ENCODE measurements at places on chromosomes 4 and X.
A peak's percentile ranks its signal among the peaks of the same experiment; 100 is the strongest.

GRCh38 chrX:2782171-2782570 is 30.3 kb downstream of the XG start:
- DNase-seq = no peak

DNA sequence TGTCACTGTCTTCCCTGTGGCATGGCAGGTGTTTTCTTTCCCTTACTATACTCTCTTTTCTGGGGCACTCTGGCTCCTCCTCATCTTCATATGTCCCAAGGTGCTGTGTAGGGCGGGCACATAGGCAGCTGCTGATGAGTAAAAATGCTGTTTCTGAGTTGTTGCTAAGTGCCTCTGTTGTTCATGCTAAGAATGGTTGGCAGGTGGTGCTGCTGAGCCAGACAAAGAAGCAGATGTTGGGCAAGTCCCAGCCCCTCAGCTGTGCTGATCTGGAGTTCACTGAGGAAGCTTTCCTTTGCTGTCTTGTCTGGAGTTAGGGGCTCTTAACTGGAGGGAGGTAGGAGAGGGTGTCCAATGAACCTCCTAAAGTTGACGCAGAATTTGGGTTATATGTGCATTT is 40.6 kb downstream of the HADH start:
- DNase-seq = peak; percentile 55

- DNase-seq = no peak
Observed at GRCh38 chr4:110508827-110509710, 33.1 kb downstream of the ENPEP start.

- DNase-seq = no peak
Observed at GRCh38 chrX:88604433-88605221, 142.4 kb upstream of the CPXCR1 start.

DNA sequence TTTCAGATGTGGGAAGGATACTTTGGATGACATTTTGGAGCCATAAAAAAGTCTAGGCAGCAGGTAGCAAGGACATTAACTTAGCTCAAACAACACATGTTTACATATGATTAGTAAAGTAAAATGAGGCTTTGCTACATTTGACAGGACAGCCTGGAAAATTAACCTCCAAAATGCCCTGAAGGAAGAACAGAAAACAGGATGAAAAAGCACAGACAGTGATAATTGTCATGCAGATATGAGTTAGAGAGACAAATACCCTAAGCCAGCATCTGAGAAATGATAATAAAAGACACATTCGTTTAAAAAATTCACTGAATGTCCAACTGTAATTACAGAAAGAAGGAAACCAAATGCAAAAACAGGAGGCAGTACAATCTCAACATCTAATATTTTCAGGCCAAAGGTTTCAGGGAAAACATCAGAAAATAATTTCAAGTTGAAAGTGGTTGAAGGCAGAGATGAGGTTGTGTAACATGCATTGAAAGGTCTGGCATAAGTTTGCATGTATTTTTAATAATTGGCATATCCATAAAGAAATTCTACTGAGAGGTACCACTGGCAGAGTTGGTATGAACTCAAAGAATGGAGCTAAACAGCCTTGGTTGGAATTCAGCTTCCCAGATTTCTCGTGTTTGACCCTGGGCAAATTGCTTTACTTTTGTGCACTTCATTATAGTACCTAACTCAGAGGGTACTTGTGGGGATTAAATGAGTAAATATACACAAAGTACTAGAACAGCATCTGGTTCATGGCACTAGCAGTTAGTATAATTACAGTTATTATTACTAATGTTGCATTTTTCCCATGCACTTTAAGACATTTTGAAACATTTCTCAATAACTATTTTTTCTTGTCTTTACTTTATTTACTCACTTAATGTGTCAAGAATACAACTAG is 54.4 kb upstream of the MAP9 start:
- DNase-seq = no peak

- DNase-seq = no peak
Observed at GRCh38 chrX:20140420-20140819, 1.2 kb downstream of the EIF1AX start.

- peak; percentile 9 for DNase-seq
Observed at GRCh38 chrX:13487731-13488505, 81.5 kb upstream of the EGFL6 start.

DNA sequence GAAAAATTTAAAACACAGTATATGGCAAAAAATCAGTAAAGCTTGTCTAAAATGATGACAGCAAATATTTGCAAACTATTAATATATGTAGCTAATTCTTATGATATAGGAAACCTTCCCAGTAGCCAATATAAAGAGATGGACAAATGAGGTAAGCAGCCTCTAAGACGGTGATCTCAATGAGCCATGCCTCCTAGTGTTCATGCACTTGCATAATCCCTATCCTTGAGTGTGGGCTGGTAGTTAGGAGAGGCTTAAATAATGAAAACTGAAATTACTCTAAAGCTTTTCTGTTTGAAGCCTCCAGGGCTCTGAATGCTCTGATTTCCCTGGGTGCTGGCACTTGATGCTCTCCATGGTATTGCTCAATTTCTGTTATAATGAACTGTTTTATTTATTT is 24.6 kb upstream of the ARMCX4 start:
- DNase-seq = no peak

- no peak for DNase-seq
Observed at GRCh38 chr4:164931551-164932324, 45.7 kb downstream of the TRIM61 start.

- DNase-seq = no peak
Observed at GRCh38 chr4:147078875-147079658, 133.4 kb upstream of the TTC29 start.

DNA sequence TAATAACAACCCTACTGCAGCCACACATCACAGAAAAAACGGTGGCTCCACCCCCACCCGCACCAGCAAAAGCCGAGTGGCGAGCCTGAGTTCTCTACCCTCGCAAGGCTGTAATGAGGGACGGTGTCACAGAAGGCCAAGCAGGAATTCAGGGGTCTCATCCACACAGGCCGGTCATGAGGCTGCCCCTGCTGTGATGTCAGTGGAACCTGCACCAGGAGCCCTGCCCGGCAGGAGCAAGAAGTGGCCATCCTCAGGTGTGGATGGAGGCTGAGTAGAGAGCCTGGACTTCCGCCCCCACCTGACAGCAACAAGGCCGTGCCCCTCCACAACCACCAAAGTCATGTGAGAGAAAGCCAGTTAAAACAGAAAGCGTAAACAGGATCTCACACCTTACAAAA is 20.6 kb downstream of the LYAR start:
- no peak for DNase-seq

- DNase-seq = no peak
Observed at GRCh38 chr4:57504139-57504538, 394.0 kb upstream of the IGFBP7 start.

- DNase-seq = no peak
Observed at GRCh38 chr4:47088298-47088697, 56.9 kb downstream of the GABRB1 start.

DNA sequence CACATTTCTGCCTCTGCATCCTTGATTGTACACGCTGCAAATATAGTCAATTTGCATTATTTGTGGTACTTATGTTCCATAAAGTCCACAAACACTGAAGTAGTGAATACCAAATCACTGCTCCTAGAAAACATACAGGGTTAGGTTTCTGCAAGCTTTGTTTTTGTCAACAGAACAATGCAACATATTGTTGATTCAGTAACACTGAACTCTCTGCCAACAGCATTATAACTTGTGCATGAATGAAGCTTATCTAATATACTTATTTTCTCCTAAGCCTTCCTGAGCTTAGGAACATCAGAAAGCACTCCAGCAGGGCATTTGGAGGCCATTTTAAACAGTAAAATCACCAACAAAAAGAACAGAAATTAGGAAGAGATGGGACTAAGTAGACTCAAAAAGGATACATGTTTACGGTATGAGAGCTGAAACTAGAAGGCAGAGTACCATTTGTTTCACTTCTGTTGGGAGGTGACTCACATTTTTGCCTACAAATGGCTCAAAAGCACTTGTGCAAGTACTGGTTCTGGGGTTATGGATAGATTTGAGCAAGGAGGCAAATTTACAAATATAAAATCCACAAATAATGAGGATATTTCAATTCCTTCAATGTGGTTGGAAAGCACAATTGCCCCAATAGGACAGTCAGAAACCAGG is 14.1 kb downstream of the COX18 start:
- no peak for DNase-seq

GRCh38 chr4:177923888-177924287 is 481.7 kb upstream of the AGA start:
- no peak for DNase-seq

- no peak for DNase-seq
Observed at GRCh38 chr4:189304167-189304566, 636.5 kb upstream of the FRG1 start.

DNA sequence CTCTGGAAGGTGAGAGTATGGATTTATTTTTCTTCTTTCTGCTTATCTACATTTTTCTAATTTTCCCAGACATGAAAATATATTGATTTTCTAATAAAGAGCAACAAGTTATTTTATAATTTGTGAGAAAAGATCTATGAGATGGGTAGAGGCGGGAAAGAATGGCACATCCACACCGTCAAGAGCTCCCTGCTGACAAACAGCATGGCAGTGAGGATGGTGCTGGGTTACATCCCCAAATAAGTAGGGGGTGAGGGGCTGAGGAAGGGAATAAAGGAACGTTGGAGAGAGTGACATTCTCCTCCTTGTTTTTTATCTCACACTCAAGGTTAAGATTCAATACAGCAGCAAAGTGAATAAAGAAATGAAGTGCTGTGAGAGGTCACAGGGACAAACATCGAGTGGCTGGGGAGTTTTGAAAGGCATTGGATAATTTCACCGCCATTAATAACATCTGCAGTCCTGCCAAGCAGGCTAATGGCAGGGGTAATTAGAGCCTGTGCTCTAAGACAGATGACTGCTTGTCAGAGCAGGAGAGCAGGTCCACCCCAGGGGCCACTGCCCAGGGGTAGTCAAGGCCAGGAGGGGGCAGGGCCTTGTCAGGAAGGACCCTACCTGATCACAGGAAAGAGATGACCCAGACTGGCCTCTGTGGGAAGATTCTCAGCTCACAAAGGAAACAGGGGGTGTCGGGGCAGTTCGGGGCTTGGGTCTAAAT is 323.8 kb downstream of the FBXW7 start:
- no peak for DNase-seq

DNA sequence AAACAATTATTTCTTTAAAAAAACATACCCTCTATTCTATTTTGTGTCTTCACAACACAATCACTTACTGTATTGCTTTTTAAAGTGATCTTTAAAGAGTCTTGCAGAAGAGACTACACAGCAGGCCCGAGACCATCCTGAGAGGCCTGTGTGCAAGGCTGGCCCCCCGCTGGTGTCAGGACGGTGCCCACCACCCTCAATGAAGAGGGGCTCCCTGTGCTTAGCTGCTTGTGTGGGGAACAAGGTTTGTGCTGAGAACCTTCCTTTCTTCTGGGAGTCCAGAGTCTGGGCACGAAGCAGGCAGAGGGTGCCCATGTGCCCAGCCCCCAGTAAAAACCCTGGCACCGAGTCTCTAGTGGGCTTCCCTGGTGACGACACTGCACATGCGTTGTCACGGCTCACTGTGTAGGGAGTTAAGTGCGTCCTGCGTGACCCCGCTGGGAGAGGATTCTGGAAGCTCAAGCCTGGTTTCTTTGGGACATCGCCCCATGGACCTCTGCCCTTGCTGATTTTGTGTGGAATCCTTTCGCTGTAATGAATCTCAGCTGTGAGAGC is 22.0 kb downstream of the RGS12 start:
- DNase-seq = no peak

- DNase-seq = no peak
Observed at GRCh38 chr4:5812506-5813229, 80.2 kb downstream of the CRMP1 start.

DNA sequence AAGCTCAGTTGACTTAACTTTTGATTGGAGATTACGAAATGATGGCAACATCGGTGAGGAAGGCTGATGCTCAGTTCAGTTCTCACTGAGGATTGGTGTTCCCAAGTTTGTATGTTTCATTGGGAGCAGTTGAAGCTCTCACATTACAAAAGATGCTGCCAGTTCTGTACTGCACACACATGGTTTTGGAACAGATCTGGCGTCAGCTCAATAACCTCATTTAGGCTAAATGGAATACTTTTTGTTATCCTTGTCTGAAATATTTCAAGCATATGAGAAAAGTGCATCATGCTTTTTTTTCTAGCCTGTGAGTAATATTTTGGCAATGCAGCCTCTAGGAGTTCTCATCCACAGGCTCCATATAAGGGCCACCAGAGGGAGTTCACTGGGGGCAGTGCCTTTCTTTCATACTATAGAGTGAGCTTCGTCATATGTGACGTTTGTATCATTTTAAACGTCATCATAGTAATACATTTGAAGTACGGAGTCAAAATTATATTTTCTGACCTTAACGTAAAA is 4.1 kb downstream of the ENPEP start:
- DNase-seq = no peak

GRCh38 chr4:37982736-37983135 is 22.5 kb downstream of the PTTG2 start:
- no peak for DNase-seq

- no peak for DNase-seq
Observed at GRCh38 chr4:153832720-153833287, 43.9 kb upstream of the SFRP2 start.

DNA sequence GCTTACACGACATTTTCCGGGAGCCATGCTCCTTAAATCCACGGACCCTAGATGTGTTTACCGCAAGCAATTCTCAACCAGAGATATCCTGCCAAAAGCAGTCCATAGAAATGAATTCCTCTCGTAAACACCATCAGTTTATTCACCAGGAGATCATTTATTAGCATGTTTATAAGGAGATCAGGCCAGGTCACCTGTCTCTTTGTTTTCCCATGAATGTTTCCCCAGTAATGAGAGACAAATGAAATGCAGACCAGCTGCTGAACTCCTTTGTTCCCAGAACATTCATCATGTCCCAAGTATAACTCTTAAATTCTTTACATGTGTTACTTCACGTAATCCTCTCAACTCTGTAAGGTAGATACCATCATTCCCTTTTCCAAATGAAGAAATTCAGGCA is 137.1 kb downstream of the DDX53 start:
- DNase-seq = no peak

DNA sequence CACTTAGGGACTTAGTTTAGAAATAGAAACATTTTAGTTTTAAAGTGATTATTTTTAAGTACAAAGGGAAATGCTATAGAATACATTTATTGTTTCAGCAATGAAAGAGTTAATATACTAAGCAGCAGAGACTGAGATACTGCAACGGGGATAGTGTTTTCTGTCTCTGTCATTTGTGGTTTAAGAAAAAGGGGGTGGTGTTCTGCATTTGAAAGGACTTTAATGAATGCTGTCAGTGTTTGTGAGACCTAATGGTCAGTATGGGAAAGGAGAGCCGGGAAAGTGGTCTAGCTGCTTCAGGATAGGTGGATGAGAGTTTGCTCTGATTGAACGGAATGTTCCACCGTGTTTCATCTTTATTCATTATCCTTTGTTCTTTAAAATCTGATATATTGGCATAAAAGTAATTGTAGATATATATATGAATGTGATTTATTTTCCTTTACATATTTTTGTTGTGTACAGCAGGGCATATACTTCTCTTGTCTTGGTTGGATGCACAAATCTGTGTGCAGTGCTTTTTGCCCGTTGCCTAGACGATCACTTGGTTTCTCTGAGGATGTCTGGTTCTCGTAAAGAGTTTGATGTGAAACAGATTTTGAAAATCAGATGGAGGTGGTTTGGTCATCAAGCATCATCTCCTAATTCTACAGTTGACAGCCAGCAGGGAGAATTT is at the start of gene KLHL5:
Gene KLHL5, plus strand, starts transcription at position 139 of the 676 bp plus-strand sequence. Its CDS starts 421 bp downstream, at position 560.
- no peak for DNase-seq

GRCh38 chr4:88911246-88912212 is 145.5 kb downstream of the FAM13A start:
- DNase-seq = no peak

Data from WTC11 (cell line).